T-helper 2 cell (primary cell): ENCODE measurements at places on chromosomes 1 and 21.

GRCh38 chr1:27505420-27505680, 15.4 kb upstream of the WASF2 start:
- DNase-seq: no peak

DNA sequence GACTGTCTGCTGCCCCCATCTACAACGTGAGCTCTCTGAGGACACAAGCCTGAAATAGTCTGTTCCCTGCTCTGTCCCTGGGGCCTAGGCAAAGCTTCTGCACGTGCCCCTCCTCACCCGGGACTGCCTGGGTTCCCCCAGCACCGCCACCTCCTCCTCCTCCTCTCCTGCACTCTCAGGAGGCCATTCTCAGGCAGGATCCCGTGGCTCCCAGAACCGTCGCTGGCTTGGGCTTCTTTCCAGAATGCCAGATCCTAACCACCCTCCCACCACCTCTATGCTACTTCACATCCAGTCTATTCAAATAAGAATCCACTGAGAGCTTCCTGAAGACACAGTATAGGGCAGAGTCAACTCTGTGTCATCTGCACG, 11.2 kb downstream of the NPHP4 start:
- no peak for DNase-seq

- DNase-seq: no peak
Observed at GRCh38 chr1:12528021-12528852, 89.8 kb downstream of the DHRS3 start.

DNA sequence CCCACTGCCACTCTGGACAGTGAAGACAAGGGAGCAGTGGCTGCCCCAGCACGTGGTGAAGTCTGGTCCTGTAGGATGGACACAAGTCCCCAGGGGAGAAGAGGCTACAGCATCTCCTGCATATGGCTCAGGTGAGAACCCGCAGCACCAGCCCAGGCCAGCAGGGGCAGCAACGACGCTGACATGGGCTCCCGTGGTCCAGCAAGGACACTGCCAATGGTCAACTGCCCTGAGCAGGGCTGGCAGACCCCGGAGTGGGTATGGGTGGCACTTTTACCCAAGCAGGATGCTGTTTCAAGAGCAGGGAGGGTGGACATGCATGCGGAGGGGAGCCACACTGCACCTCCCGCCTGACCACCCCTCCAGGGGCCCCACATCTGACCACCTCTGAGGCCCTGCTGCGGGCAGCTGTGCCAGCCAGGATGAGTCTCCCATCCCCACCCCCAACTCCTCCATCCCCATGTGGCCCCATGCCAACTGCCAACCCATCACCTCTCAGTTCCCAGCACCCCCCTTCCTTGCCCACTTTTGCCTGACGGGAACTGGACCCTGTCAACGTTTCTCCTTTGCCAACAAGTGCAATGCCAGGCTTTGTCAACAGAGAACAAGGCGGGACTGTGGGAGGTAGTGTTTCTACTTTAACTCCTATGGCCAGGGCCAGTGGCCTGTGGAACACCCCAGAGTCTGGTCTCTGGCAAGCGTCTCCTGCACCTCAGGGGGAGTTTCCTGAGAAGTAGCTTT, 8.6 kb downstream of the MORN1 start:
- DNase-seq: no peak

DNA sequence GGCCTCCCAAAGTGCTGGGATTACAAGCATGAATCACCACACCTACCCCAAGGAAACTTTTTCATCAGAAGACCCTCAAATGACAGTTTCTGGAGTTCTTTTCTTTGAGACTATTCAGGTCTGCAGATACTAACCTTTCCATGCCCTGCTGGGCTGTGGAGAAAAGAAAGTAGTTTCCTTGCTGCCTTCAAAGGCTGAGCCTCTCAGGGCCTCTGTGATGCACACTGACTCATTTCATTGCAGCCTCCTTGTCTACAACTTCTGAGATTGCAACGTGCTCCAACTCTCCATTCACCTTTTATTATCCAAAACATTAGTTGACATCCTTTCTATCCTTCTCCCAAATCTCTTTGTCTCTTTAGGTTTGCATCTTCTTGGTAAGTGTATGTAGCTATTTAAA, 8.8 kb upstream of the SAMSN1 start:
- no peak for DNase-seq

GRCh38 chr1:174761901-174762585, 237.7 kb upstream of the CACYBP start:
- DNase-seq: no peak

- DNase-seq: no peak
Observed at GRCh38 chr21:44970766-44971671, 31.2 kb downstream of the SLX9 start.

GRCh38 chr21:36297938-36298572, 21.9 kb upstream of the MORC3 start:
- DNase-seq: peak; percentile 29

- DNase-seq: no peak
Observed at GRCh38 chr21:26539566-26539965, 33.5 kb downstream of the CYYR1 start.

DNA sequence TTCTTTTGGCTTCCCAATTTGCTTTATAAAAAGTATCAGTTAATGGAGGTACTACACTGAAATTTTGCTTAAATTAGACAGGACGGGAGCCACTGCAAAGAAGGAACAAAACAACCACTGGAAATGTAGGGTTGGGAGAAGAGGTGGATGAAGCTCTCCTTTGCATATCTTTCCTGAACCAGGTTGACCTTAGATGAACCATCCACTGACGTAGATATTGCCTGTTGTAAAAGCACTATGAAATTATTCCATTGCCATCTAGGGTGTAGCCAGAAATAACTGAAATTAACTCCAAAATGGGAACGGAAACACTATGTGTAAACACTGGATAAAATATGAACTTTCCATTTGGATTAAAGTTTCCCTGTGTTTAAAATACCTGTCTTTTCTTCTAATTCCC, 1.2 kb upstream of the ABL2 start:
- no peak for DNase-seq

DNA sequence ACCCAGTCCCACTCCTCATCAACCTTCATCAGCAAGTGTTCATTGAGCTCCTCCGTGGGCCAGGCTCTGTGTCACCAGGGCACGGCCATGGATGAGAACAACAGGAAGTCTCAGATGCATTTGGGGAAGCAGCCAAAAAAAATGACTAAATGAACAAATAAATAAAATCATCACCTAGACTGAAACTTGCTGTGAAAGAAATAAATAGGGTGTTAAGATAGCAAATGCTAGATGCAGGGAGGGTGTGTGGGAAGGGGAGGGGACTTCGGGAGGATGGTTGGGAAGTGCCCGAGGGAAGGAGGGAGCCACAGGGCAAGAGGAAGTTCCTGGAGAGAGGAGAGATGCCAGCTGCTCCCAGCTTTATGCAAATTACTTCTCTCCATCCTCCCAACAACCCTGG, 696.7 kb downstream of the PTPRU start:
- DNase-seq: no peak

- no peak for DNase-seq
Observed at GRCh38 chr21:41170442-41170841, 2.5 kb downstream of the BACE2 start.

GRCh38 chr1:8394456-8395321, 76.8 kb downstream of the SLC45A1 start:
- no peak for DNase-seq

DNA sequence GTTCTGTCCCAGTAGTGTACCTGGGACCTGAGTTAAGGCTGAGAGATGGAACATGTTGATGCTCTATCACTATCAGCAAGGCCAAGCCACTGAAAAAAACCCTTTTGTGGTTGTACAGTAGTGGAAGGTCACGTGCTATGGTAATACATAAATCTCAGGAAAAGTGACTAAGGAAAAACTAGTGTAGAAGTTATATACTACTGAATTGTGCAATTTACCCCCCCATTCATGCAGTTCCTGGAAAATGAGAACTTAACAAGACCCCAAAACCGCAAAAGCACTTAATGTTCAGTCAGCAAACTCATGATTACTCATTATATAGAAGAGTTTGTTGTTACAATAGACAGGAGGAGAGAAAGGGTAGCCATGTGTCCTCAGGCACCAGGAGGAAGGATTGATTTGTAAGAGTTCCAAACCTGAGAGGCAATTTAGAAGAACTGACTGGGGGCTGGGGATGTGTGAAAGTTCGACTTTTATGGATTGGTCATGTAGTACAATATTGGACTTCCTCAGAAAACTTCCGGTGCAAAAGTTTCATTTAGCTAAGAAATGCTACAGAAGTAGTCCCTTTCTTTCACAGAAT, 91.6 kb downstream of the RGL1 start:
- DNase-seq: no peak

GRCh38 chr1:221594576-221594975, 147.3 kb downstream of the DUSP10 start:
- DNase-seq: no peak

DNA sequence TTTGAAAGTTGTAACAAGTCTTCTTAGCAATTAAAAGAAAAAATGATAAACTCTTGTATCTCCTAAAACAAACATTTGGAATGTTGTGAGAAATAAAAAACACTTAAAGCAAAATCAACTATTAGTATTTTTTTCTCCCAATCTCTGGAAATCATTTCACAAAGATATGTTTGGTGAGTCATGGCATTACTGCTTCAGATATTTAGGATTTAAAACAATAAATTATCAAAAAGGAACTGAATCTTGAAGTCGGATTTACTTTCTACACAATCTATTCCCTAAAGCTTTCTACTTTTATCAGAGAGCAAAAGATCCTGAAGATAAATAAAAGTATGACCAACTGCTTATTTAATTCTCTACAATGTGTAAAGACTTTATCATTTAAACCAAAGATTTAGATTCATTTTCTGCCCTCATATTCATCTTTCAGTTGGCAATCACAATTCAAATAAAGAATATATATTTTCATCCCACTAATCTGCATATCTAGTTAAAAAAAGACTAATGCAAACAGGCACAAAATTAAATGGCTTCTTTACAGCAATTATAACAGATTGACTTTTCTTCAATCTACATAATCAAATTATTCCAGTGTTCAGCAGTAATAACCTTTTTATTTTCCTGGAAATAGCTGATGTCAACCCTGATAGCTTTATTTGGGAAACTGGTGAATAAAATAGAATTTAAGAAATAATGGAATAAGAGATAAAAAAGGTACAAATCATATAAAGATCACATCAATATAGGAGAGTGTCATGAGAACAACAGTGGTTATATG, 230.0 kb downstream of the COP1 start:
- no peak for DNase-seq

DNA sequence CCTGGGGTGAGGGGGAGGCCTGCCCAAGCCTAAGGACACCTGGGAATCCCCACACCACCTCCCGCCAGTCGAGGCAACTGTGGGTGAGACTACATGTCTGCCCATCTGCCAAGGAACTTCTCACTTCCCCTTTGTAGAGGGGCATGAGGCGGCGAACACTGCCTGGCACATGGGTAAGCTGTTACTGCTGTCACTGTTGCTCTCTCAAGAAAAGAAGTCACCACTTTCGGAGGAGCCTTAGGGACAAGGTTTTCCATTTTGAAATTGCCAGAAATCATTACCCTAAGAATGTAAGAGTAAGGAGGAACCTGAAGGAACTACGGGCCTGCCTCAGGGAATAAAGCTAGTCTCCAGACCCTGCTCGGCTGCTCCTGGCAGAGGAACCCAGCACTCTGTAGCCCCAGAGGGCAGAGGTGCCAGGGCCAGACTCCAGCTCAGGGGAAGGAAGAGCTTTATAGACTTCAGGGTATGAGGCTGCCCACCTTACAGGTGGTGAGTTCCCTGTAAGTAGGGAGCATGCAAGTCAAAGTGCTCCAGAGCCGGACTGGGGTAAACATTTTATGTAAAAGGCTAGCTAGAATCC, 23.3 kb downstream of the SLC2A1 start:
- DNase-seq: no peak

DNA sequence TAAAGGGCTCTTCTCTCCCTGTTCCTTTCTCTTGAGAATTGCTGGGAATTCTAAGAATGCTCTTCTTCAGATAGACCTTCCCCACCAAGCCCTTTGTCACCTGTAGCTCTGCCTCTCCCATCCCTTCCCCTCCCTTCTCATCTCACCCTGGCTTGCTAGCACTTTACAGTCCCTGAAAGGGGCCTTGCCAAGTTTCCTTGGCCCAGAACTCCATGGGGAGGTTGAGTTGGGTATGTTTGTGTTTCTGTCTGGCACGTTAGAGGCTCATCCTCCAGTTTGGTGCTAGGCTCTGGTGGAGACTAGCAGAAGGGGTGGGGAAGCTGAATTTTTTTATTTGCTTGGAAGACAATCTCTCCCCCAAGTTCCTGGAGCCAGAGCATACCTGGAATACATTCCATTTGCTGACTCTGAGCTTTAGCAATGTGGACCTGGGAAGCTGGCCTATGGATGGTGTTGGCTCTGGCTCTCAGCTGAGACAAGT, 4.9 kb downstream of the CGN start:
- no peak for DNase-seq
